Caki2 (cell line): ENCODE measurements at places on chromosomes 3 and 15. TPM values are rescaled to one million over a fixed set of nuclear protein-coding genes. Genes with fewer than 3 reads are reported as not detected.

The STRA6 gene
- total RNA-seq, result 14.9 and 17.7 TPM in 2 replicates

DNA sequence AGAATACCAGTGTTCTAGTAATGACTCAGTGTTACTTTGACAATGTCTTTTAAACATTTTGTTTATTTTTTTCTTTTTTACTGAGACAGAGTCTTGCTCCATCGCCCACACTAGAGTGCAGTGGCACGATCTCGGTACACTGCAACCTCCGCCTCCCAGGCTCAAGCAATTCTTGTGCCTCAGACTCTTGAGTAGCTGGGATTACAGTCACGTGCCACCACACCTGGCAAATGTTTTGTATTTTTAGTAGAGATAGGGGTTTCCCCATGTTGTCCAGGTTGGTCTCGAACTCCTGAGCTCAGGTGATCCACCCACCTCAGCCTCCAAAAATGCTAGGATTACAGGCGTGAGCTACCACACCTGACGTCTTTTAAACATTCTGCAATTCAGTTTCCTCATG, 15.7 kb downstream of the AQR start:
- peak; percentile 34 for DNase-seq

DNA sequence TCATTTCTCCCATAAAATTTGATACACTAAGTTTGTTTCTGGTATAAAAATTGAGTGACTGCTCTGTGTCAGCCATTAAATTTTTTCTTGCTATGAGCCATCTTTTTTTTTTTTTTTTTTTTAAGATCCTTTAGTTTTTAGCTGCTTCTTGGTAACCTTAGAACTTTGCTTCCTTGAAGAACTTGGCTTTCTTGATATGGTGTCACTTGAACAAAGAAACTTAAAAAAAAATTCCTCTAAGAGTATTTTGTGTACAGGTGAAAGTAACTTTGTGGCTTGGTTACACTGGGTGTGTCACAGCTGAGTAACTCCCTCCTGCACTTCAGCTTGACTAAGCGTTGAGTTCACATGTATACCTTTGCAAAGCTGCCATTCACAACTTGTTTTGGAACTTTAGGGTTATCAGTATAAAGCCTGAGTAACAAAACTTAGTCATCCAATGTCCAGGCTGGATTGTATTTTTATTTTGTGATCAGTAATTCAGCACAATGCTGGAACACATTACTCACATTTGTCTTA, 6.5 kb downstream of the CHD2 start:
- peak; percentile 88 for DNase-seq

DNA sequence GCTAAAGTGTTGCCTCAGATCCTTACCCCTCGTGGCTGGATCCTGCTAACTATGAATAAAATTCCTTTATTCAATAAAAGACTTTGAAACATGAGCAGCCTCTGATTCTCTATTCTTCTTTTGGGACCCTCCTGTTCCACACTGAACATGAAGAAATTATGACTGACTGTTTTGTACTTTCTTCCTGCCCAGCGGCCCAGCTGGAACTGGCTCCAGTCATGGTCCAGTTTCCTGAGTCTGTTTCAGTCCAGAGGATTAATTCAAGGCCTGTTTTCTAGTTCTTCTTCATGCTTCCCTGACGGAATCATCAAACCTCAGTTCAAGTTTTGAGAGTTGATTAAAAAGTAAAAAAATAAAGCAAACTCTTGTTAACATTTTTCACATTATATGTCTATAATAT, 52.6 kb upstream of the CP start:
- no peak for DNase-seq

GRCh38 chr3:126033765-126034164, 50.2 kb downstream of the SLC41A3 start:
- DNase-seq, result no peak

DNA sequence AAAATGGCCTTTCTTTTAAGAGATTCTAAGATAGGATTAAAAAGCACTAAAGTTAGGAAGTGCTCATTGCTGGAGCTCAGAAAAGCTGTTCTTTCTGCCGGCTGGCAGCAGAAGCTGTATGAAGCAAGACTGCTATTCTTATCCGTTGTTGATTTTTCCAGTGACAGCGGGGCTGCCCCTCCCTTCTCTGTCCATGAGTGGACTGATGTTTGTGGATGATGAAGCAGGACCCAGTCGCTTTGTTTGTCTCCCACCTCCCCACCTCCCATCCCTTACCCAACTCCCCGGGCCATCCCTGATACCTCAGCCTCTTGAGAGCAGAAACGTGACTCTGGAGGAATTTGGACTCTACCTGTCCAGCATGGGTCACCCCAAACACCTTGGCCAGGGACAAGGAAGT, 10.3 kb upstream of the MUSTN1 start:
- no peak for DNase-seq

GRCh38 chr15:66095871-66096687, 157.5 kb downstream of the MEGF11 start:
- DNase-seq, result no peak
